ENCODE measurements at places on chromosomes 7 and 10. TPM values are rescaled to one million over a fixed set of nuclear protein-coding genes. Genes with fewer than 3 reads are reported as not detected.

AIMP2 gene
- 56.3 TPM for total RNA-seq

PNLIPRP3 gene
- not detected for total RNA-seq

PIK3CG gene
- 7.2 TPM for total RNA-seq

STN1 gene
- total RNA-seq = 42.5 TPM

PHTF2 gene
- total RNA-seq = 9.0 TPM

ATOH7 gene
- not detected for total RNA-seq

ABCB4 gene
- total RNA-seq = under 0.01 TPM

NANOS1 gene
- total RNA-seq = 0.18 TPM

EGR2 gene
- 0.18 TPM for total RNA-seq

KLLN gene
- 0.19 TPM for total RNA-seq

GIMAP1 gene
- 14.3 TPM for total RNA-seq

LEP gene
- under 0.01 TPM for total RNA-seq

ABCC2 gene
- 1.0 TPM for total RNA-seq

NT5C2 gene
- 44.9 TPM for total RNA-seq

ZNF365 gene
- 0.28 TPM for total RNA-seq

TRPV5 gene
- not detected for total RNA-seq

POM121C gene
- 7.5 TPM for total RNA-seq

AASS gene
- total RNA-seq = 42.1 TPM

GNAI1 gene
- 21.4 TPM for total RNA-seq

EZH2 gene
- 8.0 TPM for total RNA-seq

LRMDA gene
- total RNA-seq = 7.9 TPM

CYP26A1 gene
- 0.36 TPM for total RNA-seq

ZFYVE27 gene
- total RNA-seq = 21.4 TPM

PROSER2 gene
- total RNA-seq = 5.0 TPM

TCTN3 gene
- total RNA-seq = 19.8 TPM

RARRES2 gene
- total RNA-seq = 0.09 TPM

JCAD gene
- total RNA-seq = 52.4 TPM

ZNF775 gene
- 8.5 TPM for total RNA-seq

SYT15B gene
- total RNA-seq = not detected

FFAR4 gene
- total RNA-seq = not detected

PON3 gene
- total RNA-seq = 0.66 TPM
